ENCODE measurements at places on chromosomes 1 and 21.

DNA sequence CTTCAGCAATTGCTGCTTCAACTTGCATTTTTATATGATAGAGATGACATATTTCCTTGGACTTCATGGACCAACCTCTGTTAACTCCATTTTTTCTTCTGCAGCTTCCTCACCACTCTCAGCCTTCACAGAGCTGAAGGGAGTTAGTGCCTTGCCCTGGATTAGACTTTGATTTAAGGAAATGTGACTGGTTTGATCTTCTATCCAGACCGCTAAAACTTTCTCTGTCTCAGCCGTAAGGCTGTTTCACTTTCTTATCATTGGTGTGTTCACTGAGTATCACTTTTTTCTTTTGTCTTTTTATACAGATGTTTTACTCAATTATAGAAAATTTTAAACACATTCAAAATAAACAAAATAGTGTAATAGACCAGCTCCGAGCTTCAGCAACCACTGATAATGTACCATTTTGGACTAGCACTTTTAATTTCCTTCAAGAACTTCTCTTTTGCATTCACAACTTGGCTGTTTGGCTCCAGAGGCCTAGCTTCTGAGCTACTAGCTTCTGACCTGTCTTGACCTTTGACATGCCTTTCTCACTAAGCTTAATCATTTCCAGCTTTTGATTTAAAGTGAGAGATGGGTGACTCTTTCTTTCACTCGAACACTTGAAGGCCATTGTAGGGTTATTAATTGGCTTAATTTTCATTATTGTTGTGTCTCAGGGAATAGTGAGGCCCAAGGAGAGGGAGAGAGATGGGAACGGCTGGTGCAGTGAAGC, 9.3 kb downstream of the NEK7 start:
- no peak for DNase-seq

DNA sequence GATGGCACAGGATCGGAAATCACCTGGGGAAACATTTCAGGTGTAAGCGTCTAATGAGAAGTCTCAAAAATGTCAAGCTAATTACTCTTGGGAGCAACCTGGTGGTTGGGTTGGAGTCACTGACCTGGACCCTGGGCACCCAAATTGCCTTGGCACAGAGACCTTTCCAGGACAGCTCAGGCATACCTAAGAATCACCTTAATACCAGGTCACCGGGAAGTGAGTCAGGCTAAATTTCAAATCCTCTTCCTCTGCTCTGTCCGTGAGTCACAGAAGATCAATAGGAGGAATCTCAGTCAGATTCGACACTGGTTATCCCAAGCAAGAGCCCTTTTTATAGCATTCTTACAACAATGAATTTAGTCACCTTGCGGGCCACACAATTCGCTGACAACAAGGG, 179.6 kb upstream of the CAMK1G start:
- DNase-seq, result no peak

DNA sequence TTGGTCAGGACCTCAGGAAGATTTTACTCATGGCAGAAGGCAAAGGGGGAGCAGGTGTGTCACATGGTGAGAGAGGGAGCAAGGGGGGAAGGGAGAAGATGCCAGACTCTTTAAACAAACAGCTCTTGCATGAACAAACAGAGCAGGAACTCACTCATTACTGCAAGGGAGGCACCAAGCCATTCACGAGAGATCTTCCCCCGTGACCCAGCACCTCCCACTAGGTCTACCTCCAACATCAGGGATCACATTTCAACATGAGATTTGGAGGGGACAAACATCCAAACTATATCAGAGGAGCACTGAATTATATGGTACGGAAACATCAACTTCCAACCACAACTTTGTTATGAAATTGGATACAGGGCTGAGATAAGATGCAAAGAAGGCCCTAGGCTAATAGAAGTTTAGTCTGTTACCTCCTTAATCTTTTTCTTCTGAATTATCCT, 164.9 kb downstream of the ST6GALNAC3 start:
- no peak for DNase-seq

- no peak for DNase-seq
Observed at GRCh38 chr1:211338224-211338620, 11.6 kb downstream of the TRAF5 start.

GRCh38 chr1:248825573-248825908, 174 bp downstream of the SH3BP5L start:
- peak; percentile 4 for DNase-seq

- DNase-seq, result no peak
Observed at GRCh38 chr21:27040738-27041469, 74.0 kb upstream of the ADAMTS5 start.

DNA sequence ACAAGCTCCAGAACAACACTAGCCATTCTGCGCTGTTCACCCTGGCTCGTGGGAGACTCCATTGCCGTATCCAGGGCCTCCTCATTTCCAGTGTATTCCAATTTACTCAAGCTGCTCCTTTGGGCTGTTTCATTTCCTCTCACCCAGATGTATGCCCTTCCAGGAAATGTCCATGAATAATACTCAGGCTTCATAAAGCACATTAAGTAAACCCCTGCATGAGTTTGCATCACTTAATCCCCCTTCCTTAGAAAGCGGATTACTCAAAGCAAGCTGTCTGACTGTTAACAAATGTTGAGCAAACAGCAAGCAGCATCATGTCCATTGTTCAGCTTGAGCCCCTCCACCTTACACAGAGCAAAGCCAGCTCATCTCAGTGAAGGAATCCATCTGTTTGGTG, 403.6 kb upstream of the PBX1 start:
- no peak for DNase-seq

- no peak for DNase-seq
Observed at GRCh38 chr1:85490270-85490985, 25.5 kb upstream of the DDAH1 start.

GRCh38 chr1:156177919-156178654, 15.8 kb upstream of the SLC25A44 start:
- DNase-seq, result no peak

DNA sequence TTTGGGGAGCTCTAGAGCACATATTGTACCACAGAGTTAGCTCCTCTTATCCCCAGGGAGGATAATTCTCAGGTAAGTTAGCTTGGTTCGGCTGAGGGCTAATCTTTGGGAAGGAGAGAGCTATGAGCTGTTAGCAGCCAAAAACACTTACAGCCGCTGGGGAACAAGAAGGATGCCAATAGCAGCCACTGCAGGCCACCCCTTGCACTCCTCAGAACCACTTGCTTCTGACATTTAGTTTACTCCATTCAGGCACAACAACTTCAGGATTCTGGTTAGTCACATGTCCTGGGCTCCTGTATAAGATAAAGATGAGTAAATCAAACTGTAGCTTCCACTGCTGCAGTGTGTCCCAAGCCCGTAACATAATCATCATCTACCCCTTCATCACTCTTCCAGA, 212.6 kb upstream of the ADGRL2 start:
- no peak for DNase-seq

- no peak for DNase-seq
Observed at GRCh38 chr1:221031458-221032203, 152.4 kb downstream of the HLX start.

GRCh38 chr1:119917304-119918055, 21.2 kb upstream of the ADAM30 start:
- DNase-seq, result no peak

DNA sequence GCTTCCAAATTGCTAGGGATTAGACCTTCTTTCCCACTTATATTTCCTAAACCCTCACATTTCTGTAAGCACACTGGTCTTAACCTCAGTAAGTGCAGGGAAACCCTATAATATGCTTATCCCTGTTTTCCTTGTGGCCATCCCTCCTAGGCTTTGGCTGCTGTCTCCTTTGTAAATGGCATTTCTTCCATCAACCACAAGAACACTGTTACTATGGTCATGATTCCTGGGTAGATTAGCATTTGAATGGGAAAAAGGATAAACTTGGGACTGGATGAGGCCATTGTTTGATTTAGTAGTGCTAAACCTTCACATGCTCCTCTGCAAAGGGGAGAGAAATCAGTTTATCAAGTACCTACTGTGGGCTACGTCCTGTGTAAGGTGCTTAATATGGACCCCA, 16.2 kb upstream of the AGO3 start:
- DNase-seq, result no peak

DNA sequence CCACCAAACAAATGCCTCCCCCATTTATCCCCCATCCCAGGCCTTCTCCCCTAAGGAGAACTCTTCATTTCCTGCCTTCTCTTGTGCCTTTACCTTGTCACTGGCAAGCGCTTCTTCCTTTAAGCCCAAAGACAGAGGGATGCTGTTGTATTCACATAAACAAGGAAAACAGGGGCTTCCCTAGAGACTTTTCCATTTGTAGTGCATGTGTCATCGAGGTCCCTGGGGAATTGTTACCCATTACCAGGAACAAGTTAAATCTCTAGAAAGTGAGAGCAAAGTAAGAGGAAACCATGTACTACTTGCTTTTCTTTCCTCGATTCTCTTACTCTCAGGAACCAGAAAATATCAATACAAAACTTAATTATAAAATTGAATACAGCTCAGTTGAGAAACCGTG, 114.4 kb upstream of the DPT start:
- DNase-seq, result no peak

DNA sequence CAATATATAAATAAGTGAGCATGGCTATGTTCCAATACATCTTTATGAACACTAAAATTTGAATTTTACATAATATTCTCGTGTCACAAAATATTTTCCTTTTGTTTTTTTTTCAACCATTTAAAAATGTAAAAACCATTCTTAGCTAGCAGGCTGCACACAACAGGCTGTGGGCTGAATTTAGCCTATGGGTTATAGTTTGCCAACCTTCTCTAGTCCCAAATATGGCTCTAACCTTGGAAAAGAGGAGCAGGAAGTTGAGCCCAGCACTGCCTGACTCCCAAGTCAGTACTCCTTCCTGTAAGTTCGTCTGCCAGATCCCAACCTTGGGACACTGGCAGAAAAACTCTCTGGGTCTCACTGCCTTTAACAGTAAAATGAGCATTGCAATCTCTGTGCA, 13.4 kb downstream of the C1QB start:
- DNase-seq, result no peak

GRCh38 chr1:225544263-225544662, 108.7 kb downstream of the ENAH start:
- DNase-seq, result no peak

DNA sequence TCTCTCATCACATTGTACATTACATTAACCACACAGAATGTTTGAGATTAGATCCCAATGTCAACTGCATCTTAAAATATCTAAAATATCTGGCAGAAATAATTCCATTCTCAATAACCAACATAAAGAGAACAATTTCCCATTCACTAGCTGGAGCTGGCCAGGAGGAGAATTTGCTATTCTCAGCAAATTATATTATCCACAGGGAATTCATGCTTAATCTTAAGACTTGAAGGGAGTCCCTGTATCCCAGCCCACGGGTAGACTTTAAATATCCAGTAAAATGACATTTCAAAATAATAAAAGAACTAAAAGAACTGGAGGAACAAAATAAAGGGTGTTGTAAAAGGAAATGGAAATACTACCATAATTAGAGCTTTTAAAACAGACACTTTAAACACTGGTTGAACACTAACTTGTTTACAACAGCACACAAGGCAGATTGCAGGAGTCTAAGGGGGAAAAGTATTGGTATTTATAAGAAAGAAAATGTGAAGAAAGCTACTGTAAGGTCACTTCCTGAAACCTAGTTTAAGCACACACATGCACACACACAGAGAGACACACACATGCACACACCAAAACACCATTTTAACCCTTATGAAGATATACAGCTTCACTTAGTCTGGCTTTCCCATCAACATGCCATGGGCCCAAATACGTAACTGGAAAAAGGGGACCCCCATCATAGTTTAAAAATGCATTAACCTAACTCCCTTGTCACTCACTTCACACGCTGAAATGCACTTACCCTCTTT, 107.0 kb downstream of the PTPN14 start:
- DNase-seq, result no peak

- DNase-seq, result no peak
Observed at GRCh38 chr21:38327984-38328383, 71.2 kb downstream of the KCNJ15 start.

DNA sequence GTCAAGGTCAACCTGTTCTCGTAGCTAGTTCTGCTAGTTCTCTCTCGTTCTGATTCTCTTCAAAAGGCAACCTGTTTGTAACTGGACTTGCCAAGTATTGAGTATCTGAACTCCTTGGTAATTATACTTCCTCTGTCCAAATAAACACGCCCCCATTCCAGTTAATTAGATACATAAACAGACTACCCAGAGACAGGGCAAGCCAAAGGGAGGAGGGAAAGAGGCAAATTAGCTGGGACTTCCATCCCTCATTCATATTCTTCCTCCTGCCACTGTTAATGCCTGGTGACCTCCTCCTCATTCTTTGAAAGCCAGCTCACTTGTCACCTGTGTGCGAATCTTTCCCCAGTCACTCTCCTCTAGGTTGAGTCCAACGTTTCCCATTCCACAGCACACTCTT, 62.9 kb downstream of the LPAR3 start:
- no peak for DNase-seq

DNA sequence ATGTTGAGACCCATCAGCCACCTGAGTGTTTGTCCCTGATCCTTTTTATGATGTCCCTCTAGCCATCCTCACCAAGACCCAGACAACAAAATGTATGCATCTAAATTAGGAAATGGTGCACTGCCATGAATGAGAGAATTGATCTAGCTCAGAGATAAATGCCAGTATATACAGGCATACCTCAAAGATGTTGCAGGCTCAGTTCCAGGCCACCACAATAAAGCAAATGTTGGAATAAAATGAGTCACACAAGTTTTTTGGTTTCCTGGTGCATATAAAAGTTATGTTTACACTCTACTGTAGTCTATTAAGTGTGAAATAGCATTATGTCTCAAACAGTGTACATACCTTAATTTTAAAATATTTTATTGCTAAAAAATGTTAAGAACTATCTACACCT, 63.9 kb downstream of the CHIA start:
- no peak for DNase-seq

- DNase-seq, result no peak
Observed at GRCh38 chr1:115953180-115953579, 23.1 kb upstream of the SLC22A15 start.

DNA sequence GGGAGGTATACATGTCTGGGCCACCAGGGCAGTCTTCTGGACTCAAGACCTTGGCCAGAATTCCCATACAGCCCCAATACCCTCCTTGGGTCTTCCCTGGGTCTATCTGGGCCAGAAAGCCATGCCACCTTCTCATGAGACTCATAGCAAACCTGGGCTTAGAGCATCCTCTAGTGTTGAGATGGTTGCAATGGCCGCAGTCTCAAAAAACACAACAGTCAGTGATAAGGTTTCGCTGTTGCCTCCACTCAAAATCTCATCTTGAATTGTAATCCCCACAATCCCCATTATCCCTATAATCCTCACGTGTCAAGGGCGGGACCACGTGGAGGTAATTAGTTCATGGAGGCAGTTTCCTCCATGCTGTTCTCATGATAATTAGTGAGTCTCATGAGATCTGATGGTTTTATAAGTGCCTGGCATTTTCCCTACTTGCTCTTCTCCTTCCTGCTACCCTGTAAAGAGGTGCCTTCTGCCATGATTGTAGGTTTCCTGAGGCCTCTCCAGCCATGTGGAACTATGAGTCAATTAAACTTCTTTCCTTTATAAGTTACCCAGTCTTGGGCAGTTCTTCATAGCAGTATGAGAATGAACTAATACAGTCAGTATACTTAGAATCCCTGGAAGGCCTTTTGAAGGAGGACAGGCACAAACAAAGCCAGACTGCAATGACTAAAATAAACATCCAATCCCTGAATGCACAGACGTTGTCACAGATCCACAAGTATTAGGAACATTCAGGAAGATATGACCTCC, 77.0 kb downstream of the CTH start:
- no peak for DNase-seq
